Urinary bladder (tissue), 4 donors: ENCODE measurements at places on chromosomes 7 and 10. TPM values are rescaled to one million over a fixed set of nuclear protein-coding genes. Genes with fewer than 3 reads are reported as not detected.
A peak's percentile ranks its signal among the peaks of the same experiment; 100 is the strongest.

Gene CYP3A4
- total RNA-seq, result not detected

Gene ABCB1
- total RNA-seq, result 2.4 TPM

Gene GIMAP2
- 18.8 TPM for total RNA-seq

Gene SEMA4G
- 1.2 TPM for total RNA-seq

Gene POP7
- total RNA-seq, result 18.6 TPM

Gene SPAM1
- total RNA-seq, result not detected

Gene LRIT1
- not detected for total RNA-seq

Gene AFAP1L2
- 32.6 TPM for total RNA-seq

Gene FOXI2
- total RNA-seq, result not detected

Gene RALA
- total RNA-seq, result 32.7 TPM

Gene TSPAN14
- 26.4 TPM for total RNA-seq

DNA sequence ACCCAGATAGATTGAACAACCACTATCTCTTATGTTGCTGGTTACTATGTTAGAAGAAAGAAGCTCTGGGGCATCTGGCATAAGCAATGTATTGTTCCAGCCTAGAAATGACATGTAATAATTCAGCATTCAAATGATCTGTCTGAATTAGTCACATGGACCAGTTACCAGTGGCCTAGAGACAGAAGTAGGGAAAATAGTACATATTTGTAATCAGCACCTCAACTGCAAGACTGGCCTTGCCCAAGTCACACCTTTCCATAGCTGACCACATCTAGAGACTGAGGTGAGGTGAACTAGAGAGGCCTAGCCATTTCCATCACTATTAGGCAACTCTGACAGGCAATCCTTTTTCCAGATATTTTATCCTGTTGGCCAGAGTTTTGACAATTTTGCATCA is 315.6 kb upstream of the KCND2 start:
- no peak for DNase-seq

- DNase-seq, result no peak
These were observed 181.1 kb downstream of the SDHAF3 start for GRCh38 chr7:97298561-97298960.

- DNase-seq, result no peak
These were observed 132.1 kb upstream of the ZMIZ1 start for GRCh38 chr10:78936412-78937342.

DNA sequence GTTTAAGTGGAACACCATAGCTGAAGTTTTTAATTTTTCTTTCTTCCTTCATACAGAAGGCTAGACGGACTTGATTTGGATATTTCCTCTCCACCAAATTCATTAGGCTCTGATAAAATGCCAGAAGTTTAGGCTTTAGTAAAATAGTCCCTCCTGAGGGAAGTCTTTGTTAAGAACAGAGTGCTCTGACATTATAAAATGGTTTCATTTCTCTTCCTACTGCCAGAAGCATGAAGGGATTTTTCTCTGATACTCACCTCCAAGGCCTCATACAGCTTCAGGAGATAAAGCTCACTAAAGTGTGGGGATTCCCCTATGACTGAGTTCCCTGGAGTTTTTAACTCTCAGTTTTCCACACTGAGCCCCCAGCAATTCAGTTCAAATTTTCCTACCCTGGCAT is 1489.6 kb downstream of the REEP3 start:
- no peak for DNase-seq

- no peak for DNase-seq
These were observed 12.5 kb upstream of the CALD1 start for GRCh38 chr7:134766779-134767519.

DNA sequence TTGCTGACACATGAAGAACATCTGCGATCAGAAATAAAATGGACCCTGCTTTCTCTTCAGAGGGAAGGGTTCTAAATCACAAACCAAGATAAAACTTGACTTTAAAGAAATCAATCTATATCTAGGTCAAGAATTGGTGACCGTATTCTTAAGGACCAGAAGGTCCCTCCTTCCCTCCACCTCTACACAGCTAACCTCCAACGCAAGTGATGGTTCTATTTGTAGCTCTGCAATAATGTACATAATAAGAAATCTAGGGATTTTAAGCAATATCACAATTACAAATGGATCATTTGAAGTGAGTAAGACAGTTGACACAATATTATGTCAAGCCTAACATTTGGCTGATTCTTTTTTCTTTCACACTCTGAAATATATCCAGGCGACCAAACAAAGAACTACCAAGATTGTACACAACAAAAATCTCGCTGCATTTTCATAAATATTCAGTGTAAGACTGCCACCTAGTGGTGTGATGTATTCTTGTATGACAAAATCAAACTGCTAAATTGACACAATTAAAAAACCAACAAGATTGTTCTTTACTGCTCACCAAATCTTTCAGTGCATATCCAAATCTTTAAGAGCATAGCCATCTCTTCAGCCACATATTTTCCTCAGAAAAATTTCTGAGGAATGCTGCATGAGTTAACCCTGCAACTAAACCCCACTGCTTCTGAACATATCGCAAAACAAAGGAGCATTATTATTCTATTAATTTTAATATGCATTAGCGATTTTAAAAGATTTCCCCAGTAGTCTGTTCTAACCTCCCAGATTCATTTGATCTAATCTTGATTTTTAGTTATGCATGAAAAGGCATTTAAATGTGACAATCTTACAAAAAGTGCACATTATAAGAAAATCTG is 44.5 kb downstream of the ICA1 start:
- no peak for DNase-seq

DNA sequence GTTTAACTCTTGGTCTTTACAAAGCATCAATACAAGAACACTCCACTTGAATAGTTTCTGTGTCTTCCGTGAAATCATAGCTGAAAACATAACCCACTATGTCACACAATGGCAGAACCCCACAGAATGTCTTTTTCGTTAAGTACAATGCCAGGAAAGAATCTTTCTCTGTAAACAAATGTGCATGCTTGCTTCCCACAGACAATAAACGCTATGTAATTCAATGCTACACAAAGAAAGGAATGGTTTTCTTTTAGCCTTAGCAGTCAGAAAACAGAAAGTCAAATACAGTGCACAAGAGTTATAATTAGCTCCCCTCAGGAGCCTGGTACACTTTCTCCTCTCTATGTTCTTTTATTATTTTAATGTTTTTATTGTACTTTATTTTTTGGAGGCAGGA is 186.1 kb downstream of the SRPK2 start:
- DNase-seq, result no peak

GRCh38 chr10:74949843-74950765 is 123.7 kb downstream of the KAT6B start:
- no peak for DNase-seq

GRCh38 chr7:27185013-27185853 is at the start of gene HOXA11:
TSS of gene HOXA11 (minus strand) at chr7:27185232. CDS start at chr7:27185144, 88 bp downstream.
- DNase-seq, result peak; percentile 87

GRCh38 chr7:41311301-41311700 is 391.6 kb downstream of the INHBA start:
- DNase-seq, result no peak

DNA sequence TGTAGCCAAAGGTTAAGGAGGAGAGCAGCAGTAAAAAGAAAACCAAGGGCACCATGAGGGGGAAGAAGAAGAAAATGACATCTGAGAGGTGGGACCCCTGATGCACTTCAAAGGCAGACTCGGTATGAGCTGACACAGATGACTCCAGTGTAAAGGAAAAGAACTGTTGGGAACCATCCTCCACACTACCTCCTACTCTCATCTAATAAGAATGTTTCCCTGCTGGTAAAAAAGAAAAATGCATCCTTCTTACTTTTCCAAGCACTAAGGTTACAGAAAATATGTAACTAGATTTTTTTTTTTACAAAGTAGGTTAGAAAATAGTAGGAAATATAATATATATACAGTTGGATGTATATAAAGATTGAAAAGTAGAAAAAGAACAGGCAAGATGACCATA is 16.9 kb downstream of the TAS2R41 start:
- DNase-seq, result no peak

- DNase-seq, result no peak
These were observed 8.9 kb upstream of the KLHL7 start for GRCh38 chr7:23096518-23097290.

DNA sequence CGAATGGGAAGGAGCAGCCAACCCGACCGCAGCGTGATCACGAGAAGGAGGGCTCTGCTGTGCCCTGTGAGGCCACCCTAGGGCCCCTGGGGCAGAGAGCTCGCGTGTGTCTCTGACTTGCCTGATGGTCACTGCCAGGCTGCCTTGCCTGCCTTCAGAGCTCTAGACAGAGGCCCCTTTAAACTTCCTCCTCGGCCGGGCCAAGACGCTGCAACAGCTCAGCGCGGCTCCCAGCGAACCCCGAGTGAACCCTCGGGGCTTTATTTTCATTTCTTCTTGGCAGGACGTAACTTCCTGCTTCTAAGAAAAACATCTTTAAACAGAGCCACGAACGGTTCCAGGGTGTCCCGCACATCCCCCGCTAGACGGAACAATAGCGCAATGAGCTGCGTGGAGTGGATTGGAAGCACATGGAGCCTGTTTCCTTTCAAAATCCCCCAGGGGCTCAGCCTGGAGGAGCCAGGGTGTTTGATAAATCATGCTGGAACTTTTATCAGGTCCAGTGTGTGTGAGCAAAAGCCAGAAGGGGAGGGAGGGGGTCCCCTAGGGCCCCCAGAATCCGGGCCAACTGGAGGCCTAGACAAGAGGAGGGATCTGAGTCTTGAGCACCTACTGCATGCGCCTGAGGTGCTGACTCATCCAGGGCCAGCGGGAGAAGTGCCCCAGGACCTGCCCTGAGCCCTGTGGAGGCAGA is 134.1 kb upstream of the GDF10 start:
- peak; percentile 64 for DNase-seq

DNA sequence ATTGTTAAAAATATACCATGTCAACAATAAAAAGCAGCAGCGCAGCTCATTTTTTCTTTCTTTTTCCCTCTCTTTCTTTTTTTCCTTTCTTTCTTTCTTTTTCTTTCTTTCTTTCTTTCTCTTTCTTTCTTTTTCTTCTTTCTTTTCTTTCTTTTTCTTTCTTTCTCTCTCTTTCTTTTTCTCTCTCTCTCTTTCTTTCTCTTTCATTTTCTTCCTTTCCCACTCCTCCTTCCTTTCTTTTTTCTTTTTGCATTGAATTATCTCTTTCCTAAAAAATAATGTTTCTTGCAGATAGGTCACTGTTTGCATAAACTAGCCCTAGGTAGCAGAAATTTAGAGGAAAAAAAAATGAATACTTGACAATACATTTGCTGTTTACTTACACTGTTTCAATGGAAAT is 755.1 kb upstream of the COBL start:
- no peak for DNase-seq

GRCh38 chr10:31116226-31116625 is 84.6 kb upstream of the ZNF438 start:
- no peak for DNase-seq

GRCh38 chr10:106189292-106189691 is 975.2 kb downstream of the SORCS1 start:
- DNase-seq, result no peak

DNA sequence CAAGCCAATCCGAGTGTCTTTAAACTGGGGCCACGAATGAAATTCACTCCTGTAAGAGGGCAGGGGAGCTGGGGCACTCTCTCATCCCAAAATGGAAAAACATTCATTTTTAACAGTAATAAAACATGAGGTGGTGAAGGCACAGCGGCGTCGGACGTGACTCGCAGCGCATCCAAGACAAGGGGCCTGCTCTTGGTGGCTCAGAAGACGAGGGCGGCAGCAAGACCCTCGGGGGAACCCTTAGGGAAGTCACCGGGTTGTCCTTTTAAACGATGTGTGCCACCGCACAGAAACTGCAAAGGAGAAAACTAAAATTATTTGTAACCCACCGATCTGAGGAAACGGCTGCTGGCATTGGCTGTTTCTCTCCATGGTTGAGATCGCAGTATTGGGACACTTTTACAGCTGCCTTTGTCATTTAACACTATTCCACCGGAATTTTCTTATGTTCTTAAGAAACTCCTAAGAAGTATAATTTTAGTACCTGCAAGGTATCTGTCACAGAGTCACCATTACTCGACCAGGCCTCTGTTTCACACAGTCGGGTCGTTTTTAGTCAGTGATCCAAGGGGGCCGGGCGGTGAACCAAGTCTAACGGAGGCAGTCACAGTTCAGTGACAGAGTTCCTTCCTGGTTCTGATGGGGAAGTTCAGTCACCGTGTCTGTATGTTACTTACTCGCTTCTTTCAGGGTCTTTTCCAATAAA is 159.3 kb downstream of the PTPRN2 start:
- no peak for DNase-seq

DNA sequence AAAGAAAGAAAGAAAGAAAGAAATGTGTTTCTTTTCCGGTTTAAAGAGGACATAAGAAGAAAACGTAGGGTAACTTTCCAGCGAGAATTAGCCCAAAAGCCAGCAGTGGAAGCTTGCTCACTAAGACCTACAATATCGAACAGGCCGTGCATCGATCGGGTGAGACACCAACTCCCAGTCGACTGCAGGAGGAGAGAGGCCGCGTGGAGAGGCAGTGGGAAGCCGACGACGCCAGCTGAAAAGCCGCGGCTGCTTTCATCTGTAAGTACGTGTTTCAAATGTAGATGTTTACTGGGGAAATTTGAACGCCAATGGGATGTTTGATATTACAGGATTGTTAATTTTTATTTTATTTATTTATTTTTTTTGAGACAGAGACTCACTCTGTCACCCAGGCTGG is 28.6 kb upstream of the GIMAP8 start:
- DNase-seq, result no peak

GRCh38 chr10:101940916-101941315 is 97.3 kb upstream of the KCNIP2 start:
- DNase-seq, result no peak

DNA sequence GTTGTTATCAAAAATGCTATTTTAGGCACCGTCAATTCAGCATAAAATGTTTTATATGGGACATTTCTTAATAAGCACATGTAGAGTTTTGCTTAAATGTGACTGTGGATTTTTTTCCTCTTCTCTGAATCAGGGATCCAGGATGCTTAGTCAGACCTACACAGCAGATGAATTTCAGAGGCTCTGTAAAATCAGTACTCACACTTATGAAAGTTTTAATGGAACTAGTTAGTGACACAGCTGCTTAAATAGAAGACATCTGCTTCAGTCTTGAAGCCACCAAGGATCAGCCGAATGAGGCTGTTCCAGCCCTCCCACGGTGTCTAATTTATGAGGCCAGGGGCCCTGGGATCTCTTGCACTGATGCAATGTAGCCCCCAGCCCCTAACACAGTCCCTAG is 136.0 kb downstream of the MYOF start:
- DNase-seq, result no peak

DNA sequence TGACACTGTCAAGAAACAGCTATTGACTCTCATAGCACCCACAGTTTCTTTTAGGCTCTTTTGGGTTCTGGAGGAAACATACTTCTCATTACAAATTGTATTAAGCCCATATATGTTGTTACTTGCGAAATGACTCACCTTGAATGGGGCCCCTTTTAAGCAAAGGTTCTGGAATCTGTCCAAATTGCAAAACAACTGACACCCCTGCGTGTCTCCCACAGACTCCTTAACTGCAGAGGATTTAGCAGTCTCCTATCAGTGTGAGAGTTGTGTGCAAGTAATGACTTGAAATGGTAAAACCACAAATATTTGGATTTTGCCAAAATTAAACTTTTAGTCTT is 192.3 kb downstream of the DNAJC1 start:
- no peak for DNase-seq

GRCh38 chr10:68813559-68813958 is 13.8 kb upstream of the STOX1 start:
- DNase-seq, result no peak
